Sigmoid colon (tissue), 7 donors: ENCODE measurements at places on chromosomes 3 and 15. TPM values are rescaled to one million over a fixed set of nuclear protein-coding genes. Genes with fewer than 3 reads are reported as not detected.

DNA sequence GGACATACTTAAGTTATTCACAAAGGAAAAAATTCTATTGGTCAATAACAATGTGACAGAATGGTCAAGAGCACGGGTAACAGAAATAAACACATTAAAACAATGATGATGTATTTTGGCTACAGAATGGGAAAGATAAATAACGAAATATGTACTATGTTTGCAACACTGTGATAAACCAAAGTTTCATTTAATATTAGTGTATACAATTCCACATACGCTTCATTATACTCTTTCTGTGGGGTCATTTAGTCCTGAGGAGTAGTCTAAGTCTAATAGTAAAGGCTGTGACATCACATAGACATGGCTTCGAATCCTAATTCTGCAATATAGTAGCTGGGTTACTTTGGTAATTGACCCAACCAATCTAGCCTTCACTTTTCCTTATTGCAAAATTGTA lies 408.3 kb downstream of the MCTP2 start:
- no peak for DNase-seq

The IQCF5 gene
- total RNA-seq: not detected

The WWTR1 gene
- 316 TPM for total RNA-seq

GRCh38 chr3:48092270-48092669 lies 76.1 kb upstream of the MAP4 start:
- DNase-seq: no peak

The CAMP gene
- not detected for total RNA-seq

The IL20RB gene
- total RNA-seq: 1.8 TPM

The A4GNT gene
- not detected for total RNA-seq

DNA sequence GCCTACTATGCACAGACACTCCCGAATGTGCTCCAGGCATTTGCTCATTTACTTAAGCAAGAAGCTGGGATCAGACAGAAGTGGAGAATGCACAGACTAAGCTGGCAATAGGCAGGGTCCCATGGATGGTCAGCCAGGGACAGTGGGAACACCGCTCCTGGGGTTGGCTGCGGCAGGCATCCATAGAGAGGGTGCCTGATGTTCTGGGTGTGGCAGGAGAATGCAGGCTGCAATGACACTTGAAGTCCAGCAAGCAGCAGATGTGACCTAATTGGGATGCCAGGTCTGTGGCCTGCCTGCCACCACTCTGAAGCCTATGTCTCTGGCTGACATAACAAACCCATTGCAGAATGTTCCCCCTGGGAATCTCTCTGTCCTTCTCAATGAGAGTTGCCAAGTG lies 40.2 kb upstream of the SLC6A11 start:
- DNase-seq: no peak

- DNase-seq: no peak
Observed at GRCh38 chr3:138199851-138200250, 12.8 kb downstream of the ARMC8 start.

DNA sequence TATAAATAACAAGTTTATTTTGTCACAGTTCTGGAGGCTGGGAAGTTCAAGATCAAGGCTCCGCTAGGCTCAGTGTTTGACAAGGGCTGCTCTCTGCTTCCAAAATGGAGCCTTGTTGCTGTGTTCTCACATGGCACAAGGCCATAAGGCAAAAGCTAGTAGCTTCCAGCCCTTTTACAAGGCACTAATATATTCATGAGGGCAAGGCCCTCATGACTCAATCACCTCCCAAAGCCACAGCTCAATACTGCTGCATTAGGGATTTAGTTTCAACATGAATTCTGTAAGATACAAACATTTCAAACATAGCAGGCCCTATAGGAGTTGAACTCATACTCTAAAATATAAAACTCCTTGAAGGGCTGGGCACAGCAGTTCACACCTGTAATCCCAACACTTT lies 30.2 kb downstream of the ZBTB11 start:
- DNase-seq: no peak

DNA sequence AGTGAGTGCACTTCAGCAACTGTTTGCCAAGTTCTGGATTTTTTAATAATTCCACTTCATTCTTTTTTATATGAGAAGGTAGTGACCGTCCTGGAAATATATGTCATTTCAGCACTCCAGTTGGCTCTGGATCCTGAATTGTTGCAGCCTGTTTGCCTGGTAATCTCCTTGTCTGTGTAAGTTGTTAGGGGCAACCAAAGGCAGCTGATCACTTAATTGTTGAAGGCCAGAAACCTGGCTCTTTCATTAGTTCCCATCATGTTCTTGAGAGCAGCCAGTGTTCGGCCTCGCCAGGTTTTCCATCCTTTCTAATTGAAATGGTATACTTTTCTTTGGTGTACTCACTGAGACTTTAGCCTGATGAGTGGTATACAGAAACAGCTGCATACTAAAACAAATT lies 168.6 kb downstream of the SOX2 start:
- DNase-seq: no peak

GRCh38 chr3:177689077-177689476 lies 491.8 kb upstream of the TBL1XR1 start:
- DNase-seq: no peak

The SCN5A gene
- 0.33 TPM for total RNA-seq

GRCh38 chr3:177051411-177051810 lies 145.9 kb downstream of the TBL1XR1 start:
- DNase-seq: no peak

GRCh38 chr3:186476541-186476940 lies 67.6 kb downstream of the CRYGS start:
- no peak for DNase-seq

DNA sequence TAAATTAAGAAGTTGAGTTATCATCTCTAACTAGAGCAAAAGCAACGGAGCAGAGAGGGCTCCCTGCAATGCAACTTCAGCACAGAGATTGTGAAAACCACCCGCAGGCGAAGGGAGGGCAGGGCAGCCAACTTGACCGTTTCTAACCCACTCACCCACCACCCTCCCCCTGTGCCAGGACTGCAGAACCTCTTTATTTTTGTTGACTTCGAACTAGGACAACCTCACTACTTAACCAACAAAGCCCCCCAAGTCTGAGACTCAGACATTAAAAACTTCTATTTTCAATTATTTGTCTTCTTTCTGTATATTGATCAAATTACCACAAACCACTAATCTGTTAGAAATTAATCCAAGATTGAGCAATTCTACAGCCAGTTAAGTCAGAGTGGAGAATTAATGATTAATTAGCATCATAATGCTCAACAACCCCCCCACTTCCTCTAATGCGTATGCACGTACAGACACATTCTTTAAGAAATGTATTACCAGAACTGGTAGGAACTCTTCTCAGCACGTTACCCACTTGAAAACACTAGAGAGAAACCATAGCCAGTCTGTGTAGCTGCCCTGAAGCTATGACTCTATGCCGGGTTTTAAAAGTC lies 2.0 kb downstream of the MGLL start:
- DNase-seq: no peak

The SI gene
- not detected for total RNA-seq

The ALG3 gene
- 29.6 TPM for total RNA-seq

The TRH gene
- total RNA-seq: not detected

The SPTSSB gene
- total RNA-seq: not detected

- no peak for DNase-seq
Observed at GRCh38 chr3:11602886-11603527, 40.7 kb downstream of the VGLL4 start.

DNA sequence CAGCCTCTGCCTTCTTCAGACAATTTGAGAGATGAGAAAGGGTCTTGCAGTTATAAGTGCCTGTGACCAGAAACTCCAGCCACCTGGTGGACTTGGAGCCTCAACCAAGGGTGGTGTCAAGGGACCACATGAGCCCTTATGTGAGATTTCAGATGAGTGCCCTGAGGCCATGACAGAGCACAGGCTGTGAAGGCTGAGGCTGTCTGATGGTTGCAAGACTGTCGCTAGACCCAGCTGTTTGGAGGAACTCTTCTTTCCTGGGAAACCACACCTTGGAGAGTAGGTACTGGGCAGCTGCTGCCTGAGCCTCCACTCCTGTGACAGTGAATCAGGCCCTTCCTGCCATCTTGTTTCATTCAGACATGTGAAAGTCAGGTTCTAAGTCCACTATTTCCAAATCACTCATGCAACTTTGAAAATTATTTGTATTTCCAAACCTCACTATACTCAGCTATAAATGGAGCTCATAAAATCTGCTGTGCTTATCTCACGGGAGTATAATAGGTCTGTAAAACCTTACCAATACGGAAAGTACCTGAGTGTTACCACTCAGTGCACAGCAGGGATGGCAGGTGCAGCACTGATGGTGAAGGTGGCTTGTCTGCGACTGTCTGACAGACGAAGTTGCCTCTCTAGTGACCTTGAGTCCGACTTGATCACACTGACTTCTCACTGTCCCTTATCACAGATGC lies 99.4 kb downstream of the RPL39L start:
- no peak for DNase-seq

DNA sequence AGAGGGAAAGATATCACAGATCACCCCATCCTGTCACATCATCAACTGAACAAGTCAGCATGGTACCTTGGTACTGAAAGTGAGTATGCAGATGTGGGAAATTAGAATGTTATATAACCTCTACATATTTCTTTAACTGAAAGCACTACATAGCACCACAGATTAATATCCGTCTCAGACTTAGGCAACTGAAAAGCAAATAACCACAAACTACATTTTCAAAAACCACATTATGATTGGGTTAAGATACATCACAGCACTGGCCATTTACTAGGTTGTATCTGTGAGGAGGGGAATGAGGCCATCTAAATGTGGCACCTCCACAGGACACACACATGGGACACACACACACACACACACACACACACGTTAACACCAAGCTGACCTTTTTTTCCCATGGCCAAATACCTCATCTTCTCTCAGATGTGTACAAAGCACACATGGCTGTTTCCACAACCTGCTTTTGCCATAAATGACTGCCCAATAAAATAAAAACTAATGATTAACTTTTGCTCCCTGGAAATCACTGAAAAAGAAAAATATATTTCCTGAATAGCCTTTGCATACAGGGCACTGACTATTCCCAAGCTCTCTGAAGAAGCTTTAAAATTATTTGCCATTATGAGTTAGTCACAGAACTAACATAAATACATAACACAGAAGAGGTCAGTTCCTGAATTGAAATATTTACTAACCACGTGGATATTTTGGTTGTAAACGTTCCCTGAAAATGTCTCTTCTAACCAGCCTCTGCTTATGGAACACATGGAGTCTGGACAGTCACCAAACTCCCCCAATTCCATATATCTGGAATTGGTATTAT lies 60.1 kb downstream of the SUMF1 start:
- DNase-seq: no peak

- DNase-seq: no peak
Observed at GRCh38 chr3:63207066-63207590, 71.0 kb upstream of the SYNPR start.

The CCR2 gene
- total RNA-seq: 1.6 TPM

The TRAT1 gene
- total RNA-seq: not detected

The ZPLD1 gene
- 0.36 TPM for total RNA-seq

The ADAMTS7 gene
- 8.3 TPM for total RNA-seq

DNA sequence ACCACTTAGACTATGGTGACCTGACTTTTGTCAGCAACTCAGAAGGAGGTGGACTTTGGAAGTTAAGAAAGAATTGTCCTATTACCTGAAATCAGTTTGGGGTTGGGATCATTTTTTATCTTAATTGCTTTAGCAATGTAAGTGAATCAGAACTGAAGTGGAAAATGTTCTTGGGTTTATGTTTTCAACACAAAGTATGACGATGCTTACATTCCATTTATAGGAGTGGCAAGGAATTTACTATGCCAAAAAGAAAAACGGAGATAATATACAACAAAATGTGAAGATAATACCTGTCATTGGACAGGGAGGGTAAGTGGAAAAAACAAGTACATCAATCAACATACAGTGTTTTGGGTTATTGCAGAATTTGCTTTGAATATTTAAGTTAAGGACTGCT lies 116.1 kb downstream of the PDE8A start:
- no peak for DNase-seq

DNA sequence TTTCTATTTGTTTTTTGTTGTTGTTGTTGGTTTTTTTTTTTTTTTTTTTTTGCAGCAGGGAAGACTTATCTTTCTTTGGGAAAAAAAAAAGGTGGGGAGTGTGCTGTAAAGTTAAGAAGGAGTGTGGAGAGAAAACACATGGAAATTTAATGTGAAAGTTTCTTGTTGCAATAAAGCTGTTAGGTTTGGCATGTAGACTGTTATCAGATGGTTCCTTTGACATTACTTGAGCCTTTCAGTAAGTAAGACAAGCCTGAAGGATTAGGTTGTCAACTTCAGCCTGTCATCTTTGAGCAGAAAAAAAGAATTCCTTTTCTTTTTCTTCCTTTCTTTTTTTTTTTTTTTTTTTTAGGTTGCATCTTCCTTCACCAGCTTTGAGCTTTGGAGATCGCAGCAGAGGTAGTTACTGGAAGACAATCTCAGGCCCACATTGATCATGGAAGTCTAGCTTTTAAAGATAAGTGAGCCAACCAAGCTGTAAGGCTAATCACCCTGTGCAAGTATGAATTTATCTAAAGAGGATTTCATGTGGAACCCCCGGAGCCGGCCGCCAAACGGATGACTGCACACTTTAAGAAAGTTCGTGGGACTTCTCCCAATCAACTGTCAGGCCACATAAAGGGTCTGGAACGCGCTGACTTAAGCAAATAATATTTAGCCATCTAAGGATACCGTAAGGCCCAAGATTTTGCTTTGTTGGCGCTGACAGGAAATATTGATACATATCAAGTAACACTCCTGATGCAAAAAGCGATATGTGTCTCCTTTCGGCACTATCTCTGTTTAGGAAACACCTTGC lies 1040.1 kb upstream of the NR2F2 start:
- DNase-seq: no peak

GRCh38 chr15:54836052-54836795 lies 360.5 kb downstream of the RSL24D1 start:
- DNase-seq: no peak

- DNase-seq: no peak
Observed at GRCh38 chr3:170772175-170772574, 97.8 kb downstream of the RPL22L1 start.

GRCh38 chr15:57696146-57696545 lies 10.4 kb upstream of the POLR2M start:
- no peak for DNase-seq

The THRB gene
- total RNA-seq: 29.7 TPM

GRCh38 chr3:94280958-94281357 lies 218.1 kb downstream of the NSUN3 start:
- DNase-seq: no peak

DNA sequence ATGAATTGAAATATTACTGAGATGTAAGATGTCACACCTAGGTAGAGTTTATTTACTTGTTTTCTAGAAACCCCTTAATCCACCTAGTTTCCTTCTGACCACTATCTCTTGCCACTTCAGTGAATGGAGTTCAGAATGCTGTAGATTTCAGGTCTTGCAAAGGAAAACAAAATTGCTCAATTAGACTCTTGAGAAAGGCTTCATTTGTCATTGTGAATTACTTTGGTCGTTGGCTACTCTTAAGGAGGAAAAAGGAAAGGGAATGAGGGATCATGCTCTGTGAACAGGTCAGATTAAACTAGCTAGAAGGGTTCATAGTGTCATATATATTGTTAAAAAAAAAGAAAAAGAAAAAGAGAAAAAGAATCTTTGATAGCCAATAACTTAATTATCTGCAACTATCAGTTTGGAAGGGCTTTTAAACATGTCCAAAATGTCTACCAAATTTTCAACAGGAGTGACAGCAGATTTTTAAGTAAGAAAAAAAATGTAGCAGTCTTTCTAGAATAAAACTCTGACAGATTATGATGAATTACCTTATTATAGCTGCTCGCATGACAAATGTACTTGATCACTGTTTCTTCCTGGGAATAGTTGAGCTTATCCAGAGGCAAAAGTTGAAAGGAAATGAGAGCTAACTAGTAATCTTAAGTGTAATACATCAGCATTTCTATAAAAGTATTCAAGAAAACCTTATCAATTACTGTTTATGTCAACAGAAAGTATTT lies 543.5 kb downstream of the CADM2 start:
- no peak for DNase-seq
